T-helper 1 cell (primary cell): ENCODE measurements at places on chromosomes 2 and 18.

GRCh38 chr2:222303045-222303827 lies 4.4 kb upstream of the PAX3 start:
- no peak for DNase-seq

DNA sequence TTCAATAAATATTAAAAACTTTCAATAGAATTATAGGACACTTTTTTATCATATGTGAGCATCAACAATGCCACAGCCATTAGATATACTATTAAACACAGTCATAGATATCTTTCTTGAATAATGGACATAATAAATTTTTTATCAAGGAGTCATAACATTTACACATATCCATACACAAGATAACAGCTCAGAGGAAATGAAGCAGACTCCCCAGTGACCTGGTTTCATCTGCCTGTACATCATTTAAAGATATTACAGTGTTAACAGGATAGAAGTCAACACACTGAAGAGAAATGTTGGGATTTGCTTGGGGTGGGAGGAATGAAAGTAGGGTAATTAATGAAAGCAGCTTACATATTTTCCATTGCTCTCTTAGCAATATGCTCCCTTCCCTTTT lies 5.1 kb downstream of the SCG2 start:
- DNase-seq: no peak

GRCh38 chr2:164948540-164948939 lies 6.8 kb downstream of the SLC38A11 start:
- DNase-seq: no peak

GRCh38 chr2:172089633-172090032 lies 4.3 kb downstream of the DLX1 start:
- no peak for DNase-seq

DNA sequence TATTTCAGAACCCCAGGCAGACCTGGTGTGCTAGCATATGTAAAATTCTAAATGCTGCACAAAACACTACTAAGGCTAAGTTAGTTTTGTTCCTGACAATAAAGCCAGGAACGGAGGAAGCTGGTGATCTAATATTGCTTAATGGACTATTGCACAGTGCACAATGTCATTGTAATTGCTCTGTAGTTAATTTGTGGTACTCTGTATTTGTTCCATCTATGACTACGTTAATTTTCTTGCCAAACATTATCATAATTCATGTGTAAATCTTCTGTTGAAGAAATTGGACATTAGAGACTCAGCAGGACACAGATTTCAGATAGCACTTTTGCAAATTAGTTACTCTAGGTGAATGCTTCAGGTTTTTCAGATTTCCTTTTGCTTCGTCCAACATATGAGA lies 232.3 kb downstream of the RIT2 start:
- DNase-seq: no peak

DNA sequence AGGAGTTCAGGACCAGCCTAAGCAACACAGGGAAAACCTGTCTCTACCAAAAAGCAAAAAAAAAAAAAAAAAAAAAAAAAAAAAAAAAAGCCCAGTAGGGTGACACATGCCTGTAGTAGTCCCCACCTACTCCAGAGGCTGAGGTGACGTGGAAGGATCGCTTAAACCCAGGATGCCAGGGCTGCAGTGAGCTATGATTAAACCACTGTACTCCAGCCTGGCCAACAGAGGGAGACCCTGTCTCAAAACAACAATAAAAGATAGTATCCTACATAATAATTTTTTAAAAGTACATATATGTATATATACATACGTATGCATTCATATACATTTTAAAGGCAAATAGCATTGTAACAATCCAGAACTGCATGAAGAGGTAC lies 51.7 kb downstream of the SOS1 start:
- DNase-seq: no peak

DNA sequence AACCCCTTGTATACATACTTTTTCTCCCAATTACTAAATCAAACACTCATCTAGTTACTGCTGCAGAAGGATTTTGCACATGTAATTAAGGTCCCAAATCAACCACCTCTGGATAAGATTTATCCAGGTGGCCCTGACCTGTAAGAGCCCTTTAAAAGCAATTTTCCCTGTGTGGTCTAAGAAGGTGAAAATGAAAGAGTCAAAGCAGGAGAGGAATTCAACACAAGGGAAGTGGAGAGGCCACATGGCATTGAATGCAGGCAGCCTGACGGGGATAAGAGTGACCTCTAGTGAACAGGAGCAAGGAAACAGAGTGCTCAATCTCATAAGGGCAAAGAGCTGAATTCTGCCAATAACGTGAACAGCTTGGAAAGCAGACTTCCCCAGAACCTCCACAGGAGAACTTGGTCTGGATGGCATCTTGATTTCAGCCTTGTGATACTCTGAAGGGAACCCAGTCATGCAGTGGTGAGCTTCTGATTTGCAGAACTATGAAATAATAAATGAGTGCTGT lies 27.2 kb downstream of the PPP3R1 start:
- no peak for DNase-seq

DNA sequence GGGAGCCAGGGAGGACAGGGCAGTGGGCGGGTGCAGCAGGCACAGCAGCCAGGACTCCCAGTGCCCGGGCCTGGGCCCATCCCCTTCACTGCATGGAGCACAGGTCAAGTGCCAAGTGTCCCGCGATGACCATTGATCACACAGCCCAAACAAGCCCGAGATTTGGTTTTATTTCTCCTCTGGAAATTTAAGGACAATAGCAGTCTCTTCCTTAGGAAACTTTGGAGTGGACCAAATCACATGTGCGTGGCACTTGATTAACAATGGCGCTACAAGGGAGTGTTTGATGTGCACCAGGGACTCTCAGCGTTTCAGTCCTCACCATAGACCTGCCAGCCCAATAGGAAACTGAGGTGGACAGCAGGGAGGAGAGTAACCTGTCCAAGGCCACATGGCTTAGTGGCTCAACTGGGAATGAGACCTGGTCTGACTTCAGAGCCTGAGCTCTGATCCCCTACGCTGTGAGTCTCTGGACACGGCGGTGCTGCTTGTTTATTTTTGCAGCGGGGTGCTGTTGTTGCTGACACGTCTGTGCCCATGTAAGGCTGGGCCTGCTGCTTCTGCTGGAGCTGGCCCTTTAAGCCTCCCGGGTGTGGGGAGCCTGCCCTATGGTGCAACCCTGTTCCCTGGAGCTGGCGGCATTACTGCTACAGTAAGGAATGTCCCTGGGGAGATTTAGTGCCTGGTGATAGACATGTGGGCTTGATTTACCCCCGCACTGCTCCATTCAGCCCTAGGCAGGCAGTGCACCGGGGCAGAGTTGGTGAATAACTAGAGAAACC lies 194.2 kb downstream of the INHBB start:
- DNase-seq: no peak

GRCh38 chr18:46466234-46467160 lies 190.5 kb downstream of the LOXHD1 start:
- DNase-seq: no peak

DNA sequence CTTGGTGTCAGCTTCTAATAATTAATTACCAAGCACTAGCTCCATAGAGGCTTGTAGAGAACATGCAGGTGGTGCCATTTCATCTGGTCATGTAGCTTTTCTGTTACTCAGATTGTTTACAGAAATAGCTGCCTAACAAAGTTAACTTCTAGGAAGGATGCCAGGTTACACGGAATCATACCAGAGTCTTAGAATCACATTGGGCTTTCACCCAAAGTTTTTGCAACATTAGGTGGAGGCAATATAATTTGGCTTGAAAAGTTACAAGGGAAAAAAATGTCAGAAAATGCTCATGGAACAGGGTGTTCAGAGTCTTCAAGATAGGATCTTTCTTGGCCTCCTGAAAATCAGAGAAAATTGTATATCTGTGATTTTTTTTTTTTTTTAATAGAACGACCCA lies 135.6 kb downstream of the ARHGAP15 start:
- no peak for DNase-seq
